Inflammatory macrophage treated with lipopolysaccharide for 4 hours (primary cell): ENCODE measurements at places on chromosomes 1 and 21.
A peak's percentile ranks its signal among the peaks of the same experiment; 100 is the strongest.

DNA sequence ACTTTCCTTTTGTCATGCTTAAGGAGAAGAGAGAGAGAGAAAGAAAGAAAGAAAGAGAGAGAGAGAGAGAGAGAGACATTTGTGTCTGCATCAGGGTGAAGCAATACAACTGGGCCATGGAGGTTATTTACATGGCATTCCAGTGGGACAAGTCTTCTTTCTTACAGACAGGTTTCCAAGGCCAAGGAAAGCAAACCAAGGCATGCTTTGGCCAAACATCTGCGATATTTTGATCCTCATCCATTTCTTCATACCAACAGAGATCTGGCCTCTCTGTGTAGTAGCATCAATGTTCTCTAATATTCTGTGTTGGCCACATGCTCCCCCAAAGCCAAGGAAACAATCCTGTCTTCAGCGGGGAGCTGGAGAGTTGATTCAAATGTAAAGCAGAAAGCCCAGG lies 292.1 kb downstream of the SETD4 start:
- no peak for DNase-seq

DNA sequence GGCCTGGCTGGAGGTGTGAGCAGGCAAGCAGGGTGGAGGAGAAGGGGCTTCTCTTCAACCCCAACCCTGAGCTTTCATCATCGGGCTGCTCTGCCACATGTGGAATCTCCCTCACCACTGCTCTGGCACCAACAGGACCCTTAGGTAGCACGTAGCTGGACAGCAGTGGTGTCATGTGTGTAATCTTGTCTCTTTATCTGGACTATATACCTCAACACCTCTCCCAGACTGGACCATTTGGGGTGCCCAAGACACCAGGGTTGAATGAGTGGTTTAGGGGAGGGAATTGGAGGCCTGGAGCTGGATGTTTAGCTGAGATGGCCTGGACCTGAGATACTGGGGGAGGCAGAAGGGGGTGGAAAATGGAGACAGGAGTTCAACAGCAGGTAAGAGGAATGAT lies 63.0 kb downstream of the UBE2T start:
- no peak for DNase-seq

GRCh38 chr1:238404481-238404880 lies 513.8 kb upstream of the ZP4 start:
- DNase-seq: no peak

DNA sequence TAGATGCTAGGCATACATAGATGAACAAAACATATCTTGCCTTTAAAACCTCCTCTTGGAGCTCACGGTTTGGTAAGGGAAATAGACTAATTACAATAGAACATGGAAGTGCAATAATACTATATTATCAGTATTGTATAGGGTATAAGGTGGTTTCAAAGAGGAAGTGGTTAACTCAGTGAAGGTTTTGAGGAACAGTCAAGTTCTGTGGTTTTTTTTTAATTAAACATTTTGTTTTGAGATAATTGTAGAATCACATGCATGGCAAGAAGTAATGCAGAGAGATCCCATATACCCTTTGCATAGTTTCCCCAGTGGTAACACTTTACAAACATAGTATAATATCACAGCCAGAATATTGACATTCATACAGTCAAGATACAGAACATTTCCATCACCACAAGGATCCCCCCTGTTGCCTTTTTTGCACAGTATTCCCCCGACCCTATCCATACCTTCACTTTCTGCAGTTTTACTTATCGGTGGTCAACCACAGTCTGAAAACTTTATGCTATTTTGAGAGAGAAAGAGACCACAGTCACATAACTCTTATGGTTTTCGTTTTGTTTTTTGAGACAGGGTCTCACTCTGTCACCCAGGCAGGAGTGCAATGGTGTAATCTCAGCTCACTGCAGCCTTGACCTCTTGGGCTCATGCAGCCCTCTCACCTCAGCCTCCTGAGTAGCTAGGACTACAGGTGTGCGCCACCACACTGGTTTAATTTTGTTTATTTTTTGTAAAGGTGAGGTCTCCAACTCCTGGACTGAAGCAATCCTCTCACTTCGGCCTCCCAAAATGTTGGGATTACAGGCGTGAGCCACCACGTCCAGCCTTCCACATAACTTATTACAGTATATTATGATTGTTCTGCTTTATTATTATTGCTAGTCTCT lies 60.5 kb upstream of the KIAA1614 start:
- peak; percentile 20 for DNase-seq

DNA sequence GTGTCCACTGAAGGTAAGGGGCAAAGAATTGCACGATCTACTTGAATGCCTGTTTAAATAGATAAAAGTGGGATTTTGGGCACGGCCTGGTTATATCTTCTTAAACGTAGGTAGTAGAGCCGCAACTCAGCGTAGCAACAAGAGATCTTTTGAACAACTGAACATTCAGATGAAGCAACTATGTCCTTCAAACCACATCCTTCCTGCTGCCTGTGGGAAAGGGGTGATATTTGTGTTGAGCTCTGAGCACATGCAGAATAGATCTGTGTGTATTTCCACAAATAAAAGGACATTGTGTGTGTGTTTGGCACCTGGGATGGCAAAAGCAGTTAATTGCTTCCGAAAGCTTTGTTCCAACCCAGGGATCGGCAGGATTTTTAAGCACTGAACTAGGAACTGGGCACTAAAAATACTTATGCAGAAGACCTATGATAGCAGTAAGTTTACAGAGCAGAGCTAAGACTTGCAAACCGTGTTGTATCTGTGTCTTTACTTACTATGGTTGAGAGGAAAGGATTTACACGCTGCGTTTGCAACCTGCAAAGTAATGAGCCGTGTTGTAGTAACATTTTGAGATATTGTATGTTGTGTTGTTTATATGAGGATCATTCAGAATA lies 333.4 kb downstream of the CHRM3 start:
- DNase-seq: peak; percentile 37

- no peak for DNase-seq
Observed at GRCh38 chr1:55423376-55423775, 208.2 kb upstream of the USP24 start.

GRCh38 chr1:113991467-113991997 lies 12.3 kb downstream of the OLFML3 start:
- DNase-seq: no peak

DNA sequence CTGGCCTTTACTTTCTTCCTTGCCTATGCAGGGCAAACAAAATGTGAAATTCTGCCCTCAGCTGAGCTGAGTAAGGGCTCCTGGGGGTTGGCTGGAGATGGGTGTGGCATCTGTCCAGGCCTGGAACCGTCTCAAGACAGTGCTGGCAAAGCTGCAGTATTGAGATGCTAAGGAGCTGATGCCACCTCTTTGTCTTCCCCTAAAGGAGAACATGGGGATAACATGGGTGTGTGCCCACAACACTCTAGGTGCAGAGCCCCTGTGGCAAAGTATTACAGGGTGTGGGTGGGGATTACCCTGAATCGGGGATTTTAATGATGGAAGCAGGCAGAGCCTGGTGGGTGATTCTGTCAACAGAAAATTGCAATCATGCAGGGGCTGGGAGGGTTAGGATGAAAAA lies 2.5 kb upstream of the ST3GAL3 start:
- DNase-seq: no peak

DNA sequence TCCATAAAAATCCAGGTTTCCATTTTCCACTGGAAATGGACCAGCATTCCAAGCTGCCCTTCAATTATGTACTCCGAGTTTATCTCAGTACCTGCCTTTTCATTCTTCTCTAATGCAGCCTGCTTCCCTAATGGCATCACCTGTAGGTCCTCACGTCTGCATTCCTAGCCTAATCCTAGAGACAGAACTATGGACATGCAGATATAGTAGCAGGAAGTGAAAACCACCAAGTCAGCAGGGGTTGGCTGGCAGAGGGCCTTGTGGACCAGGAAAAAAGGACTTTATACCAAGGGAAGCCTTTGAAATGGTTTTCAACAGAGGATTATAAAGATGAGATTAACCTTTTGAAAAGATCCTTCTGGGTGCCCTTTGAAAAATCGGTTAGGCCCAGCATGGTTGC lies 135.7 kb upstream of the L1TD1 start:
- DNase-seq: no peak

DNA sequence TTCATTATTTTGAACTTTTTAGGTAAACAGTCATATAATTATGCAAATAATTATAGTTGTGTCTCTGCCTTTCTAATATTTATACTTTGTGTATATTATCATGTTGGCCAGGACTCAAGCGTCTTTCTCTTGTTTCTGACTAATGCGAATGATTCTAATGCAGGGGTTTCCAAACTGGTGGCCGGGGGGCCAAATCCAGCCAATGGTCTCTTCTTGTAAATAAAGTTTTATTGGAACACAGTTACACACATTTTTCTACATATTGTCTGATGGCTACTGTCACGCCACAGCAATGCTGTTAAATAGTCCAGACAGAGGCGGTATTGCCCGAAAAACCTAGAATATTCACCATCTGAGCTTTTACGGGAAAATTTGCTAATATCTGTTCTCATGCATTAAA lies 8.9 kb upstream of the POFUT2 start:
- no peak for DNase-seq

- DNase-seq: no peak
Observed at GRCh38 chr1:7257225-7257624, 472.0 kb downstream of the CAMTA1 start.

DNA sequence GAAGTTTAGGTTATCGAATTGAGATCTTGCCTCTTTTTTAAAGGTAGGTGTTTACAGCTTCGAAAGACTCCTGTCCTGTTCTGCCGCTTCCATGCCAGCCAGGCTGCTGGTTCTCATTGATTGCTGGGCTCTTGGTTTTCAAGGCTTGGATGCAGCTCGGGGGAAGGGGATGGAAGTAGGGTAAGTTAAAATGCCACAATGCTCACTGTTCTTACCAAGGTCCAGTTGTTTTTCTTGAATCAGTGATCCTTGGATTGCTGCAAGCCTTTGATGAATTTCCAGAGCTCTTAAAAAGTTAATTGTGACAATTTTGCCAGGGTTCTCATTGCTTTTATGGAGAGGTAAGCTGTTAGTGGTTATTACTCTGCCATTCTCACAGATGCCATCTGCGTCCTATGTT lies 74.9 kb downstream of the PCBP3 start:
- DNase-seq: no peak

- DNase-seq: peak; percentile 81
Observed at GRCh38 chr1:33039840-33040239, 3.2 kb upstream of the AK2 start.

DNA sequence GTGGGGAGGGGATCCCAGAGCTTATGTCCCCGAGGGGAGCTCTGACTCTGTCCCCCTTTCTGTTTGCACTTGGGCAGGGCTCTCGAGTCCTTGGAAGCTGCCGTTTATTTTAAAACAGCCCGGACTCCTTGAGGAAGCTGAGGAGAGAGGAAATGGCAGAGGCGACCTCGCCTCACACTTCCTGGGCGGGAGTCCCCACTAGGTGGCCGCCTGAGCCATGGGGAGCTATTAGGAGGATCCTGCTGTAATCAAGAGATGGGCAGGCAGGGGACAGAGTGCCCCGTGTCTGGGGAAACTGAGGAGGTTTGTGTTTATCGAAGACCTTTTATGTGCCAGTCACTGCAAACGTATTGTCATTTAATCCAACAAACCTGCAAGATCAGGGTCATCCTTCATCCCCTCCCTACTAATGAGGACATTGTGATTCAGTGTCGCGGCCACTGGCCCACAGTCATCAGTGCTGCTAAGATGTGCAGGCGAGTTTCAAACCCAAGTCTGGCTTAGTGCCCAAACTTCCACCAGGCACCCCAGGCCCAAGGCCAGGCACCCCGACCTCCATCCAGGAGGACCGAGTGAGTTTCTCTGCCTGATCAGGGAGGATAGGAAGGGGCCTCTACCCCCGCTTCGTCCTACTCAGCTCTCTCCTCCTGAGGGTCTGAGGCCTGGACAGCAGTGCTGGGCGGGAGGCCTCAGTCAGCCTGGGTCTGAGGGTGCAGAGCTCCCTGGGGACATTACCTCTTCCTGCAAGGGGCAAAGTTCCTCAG lies 316.9 kb upstream of the VAMP3 start:
- peak; percentile 43 for DNase-seq

DNA sequence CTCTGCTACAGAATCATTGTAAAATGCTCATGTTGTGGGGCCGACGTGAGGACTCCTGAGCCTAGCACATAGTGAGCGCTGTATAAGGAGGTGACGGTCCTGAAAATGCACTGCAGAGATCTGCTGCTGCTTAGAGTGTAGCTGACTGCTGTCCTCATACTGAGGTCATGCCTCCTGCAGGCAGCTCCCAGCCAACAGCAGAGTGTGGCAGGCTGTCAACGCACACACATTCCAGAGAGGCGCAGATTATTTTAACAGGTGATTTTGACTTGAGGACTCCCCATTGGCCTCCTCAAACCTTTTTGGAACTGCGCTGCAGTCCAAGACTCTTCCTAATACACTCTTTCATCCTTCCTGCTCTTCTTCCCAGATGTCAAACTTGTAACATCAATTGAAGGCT lies 119.8 kb upstream of the KCNJ6 start:
- DNase-seq: no peak

DNA sequence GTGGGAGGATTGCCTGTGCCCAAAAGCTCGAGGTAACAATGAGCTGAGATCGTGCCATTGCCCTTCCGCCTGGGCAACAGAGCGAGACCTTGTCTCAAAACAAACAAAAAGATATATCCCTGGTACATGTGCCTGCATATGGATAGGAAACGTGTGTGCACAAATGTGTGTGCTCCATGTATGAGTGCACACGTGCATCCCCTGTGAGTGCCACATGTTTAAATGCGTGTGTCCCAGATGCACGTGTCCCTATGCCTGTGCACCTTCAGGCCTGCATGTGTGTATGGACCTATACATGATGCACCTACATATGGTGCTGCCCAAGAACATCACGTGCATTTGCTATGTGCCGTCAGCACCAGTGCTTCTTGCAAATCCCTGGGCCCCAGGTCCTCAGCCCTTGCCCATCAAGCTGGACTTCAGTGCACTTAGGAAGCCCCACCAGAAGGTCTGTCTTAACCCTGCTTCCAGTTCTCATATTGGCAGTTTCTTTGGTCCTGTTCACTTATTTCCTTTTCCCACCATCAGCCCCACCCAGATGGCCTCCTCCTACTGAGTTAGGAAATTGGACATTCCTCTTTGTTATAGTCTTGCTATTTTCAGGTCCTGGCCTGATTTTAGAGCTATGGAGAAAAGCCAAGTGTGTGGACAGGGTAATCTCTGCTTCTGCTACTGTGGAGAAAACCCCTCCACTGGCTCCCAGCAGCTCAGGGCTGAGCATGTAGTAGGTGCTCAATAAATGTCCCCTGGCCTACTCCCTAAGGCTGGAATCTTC lies 15.4 kb downstream of the TIE1 start:
- peak; percentile 18 for DNase-seq

DNA sequence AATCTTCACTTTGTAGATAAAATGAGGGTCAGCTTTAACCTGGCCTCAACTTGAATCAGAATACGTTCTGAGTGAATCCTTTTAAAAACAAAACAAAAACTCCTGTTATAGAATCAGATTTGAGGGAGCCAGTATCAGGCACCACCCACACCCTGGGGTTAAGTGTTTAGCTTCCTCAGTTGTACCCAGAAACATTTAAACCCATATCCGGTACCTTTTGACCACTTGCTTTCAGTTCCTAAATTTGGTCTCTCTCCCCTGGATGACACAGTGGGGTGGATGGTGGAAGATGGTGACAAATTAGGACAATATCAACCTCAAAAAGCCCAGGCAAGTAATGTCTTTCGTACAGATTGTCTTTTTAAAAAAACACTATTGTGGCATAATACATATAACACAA lies 10.4 kb downstream of the KLHDC7A start:
- no peak for DNase-seq
